ENCODE measurements at places on chromosomes 5 and 9. TPM values are rescaled to one million over a fixed set of nuclear protein-coding genes. Genes with fewer than 3 reads are reported as not detected.
A peak's percentile ranks its signal among the peaks of the same experiment; 100 is the strongest.

- no peak overlapping the region for H3K27ac ChIP-seq
- peaks cover 7% of the 10 kb centered on the region for H3K27me3 ChIP-seq
- no peak for DNase-seq
- no peak overlapping the region for H3K4me3 ChIP-seq
- H3K4me1 ChIP-seq = peaks cover 23% of the 10 kb centered on the region
- no peaks in the 10 kb centered on the region for H3K36me3 ChIP-seq
Measured at GRCh38 chr9:17623965-17624364, 45.1 kb downstream of the SH3GL2 start.

PCDHB16 gene
- total RNA-seq = 1.7 TPM

RNF183 gene
- not detected for total RNA-seq

- H3K27me3 ChIP-seq = peaks cover 5% of the 10 kb centered on the region
- DNase-seq = peak; percentile 77
- no peaks in the 10 kb centered on the region for H3K36me3 ChIP-seq
- no peak overlapping the region for H3K4me3 ChIP-seq
Measured at GRCh38 chr9:83959061-83959460, 21.0 kb downstream of the HNRNPK start.

GRCh38 chr5:75567710-75568109 is 43.5 kb upstream of the ANKDD1B start:
- H3K36me3 ChIP-seq = peaks cover 39% of the 10 kb centered on the region
- H3K27me3 ChIP-seq = peaks cover 2% of the 10 kb centered on the region
- peak overlapping the region; percentile 83 for H3K27ac ChIP-seq
- peak; percentile 27 for DNase-seq
- peaks cover 51% of the 10 kb centered on the region for H3K4me1 ChIP-seq
- peak overlapping the region; percentile 75 for H3K4me3 ChIP-seq

- H3K4me1 ChIP-seq = no peaks in the 10 kb centered on the region
- no peak for DNase-seq
- no peak overlapping the region for H3K4me3 ChIP-seq
- H3K36me3 ChIP-seq = no peaks in the 10 kb centered on the region
Measured at GRCh38 chr9:7542126-7542525, 257.5 kb downstream of the DMAC1 start.

DNA sequence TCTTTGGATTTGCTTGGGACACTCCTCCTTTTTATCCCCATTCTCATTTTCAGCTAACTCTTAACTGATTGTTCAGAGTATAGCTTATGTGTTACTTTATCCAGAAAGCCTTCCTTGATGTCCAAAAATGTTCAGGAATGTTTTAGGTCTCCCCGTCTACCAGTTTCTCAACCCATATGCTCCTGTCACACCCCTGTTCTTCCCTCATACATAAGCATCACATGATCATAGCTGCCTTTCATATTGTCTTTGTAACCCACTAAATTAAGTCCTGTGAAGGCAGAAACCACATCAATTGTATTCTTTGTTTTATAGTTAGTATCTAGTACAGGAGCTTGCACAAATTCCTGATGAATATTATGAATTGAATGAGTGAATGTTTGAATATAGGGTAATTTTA is 321.9 kb upstream of the ACTBL2 start:
- no peak overlapping the region for H3K4me3 ChIP-seq
- H3K4me1 ChIP-seq = peaks cover 58% of the 10 kb centered on the region
- H3K27me3 ChIP-seq = no peaks in the 10 kb centered on the region
- no peak for DNase-seq

NFIB gene
- total RNA-seq = 1.2 TPM

DNA sequence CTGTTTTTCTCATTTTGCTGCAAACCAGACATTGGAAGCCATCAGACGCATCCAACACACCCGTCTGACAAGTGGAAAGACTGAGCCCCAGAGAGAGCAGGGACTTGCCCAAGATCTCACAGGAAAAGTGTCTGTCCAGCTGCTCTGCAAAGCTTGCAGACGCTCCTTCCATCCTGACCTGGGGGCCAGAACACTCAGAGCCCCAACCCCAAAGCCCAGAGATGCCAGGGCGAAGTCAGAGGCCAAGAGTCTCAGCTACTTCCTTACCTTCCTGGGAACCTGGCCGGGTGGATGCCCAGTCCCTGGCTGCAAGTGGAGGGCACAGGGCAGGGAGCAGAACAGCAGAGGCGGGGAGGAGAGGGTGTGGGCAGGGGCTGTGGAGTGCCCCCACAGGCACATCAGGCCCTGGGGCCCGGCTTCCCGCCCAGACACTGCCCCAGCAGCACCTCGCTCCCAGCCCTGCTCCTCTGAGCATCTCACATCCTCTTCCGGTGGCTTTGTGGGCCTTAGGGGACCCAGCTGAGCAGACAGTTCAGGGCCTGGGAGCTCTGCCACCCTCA is 9.7 kb upstream of the RALGDS start:
- H3K4me3 ChIP-seq = no peak overlapping the region
- H3K36me3 ChIP-seq = no peaks in the 10 kb centered on the region
- H3K27me3 ChIP-seq = peaks cover 4% of the 10 kb centered on the region
- DNase-seq = no peak
- H3K4me1 ChIP-seq = peaks cover 37% of the 10 kb centered on the region
